NCI-H1048 (cell line): ENCODE measurements at places on chromosomes 16 and 17.

DNA sequence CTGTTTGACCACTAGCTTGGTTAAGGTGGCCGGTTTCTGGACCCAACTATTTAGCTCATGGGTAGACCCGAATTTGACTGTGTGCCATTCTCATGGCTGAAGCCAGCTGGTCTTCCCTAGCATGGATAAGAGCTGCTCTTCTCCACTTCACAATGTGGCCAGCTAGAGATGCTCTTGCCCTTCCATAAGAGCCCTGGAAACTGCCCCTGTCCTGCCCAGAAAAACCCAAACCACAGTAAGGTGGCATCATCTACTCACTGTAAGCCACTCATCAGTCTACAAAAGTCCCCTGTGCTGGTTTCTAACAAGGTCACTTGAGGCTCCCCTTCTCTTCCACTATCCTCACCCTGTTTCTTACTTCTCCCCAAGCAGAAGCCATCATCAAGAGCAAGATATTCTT is 165.1 kb downstream of the HS3ST2 start:
- no peak for DNase-seq

DNA sequence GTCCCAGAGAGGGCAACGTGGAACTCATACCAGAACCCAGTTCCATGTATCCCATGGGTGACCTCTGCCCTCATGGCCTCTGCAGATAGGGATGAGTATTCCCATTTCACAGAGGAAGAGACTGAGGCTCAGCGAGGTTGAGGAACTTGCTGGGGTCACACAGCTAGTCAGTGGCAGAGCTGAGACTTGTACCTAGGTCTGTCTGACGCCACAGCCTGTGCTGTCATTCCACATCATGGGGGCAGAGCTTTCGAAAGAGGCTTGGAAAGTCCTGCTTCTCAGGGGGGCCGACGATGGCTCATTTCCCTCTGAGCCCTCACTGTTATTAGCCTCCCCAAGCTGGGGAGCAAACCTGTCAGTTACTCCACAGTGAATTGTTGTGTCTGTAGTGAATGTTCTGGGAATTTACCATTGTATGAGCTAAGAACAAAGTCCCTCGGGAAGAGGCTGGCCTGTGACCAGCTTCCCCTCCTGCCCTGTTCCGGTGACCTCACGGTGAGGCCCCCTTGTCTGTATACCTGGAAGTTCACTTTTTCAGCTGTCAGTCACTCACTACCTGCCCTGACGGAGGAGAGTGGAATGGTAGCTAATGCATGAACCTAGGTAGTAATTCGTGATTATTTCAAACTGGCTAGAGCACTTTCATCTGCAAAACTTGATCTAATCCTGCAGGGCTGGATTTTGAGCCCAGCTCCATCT is 8.9 kb downstream of the METTL22 start:
- DNase-seq, result no peak

- DNase-seq, result no peak
These were observed 30.8 kb downstream of the OTOA start for GRCh38 chr16:21694609-21695008.

- no peak for DNase-seq
These were observed 27.2 kb upstream of the CEP20 start for GRCh38 chr16:15915555-15916081.

DNA sequence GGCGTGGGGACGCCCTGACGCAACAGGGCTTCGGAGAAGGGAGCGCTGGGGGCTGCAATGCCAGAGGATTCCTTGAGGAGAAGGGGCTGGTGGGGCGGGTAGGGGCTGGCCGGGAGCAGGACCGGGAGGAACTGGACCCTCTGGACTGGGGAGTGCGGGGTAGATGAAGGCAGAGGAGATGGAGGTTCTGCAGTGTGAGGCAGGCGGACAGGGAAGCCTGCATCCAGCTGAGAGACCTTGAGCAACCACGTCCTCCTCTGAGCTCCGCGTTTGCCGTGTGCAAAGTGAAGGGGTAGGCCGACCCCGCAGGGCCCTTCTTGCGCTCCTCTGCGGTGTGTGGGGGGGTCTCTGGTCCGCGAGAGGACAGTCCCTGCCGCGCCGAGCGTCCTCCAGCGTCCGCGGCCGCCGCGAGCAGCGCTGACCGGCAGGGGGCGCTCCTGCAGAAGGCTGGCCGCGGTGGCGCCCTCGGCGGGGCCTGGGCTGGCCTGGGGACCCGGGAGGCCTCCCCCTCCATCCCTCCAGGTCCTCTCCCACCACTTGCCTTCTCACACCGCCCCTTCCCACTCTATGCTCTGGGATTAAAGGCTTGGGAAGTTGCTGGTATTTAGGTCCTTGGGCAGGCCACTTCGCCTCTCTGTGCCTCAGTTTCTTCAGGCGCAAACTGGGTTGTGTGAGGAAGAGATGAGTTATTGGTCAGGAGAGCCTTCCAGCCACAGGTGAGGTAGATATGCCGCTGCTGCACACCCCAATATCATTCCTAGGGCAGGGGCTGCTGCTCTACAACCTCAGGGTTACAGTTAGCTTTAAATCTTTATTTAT is 9.6 kb upstream of the WNT9B start:
- DNase-seq, result no peak

DNA sequence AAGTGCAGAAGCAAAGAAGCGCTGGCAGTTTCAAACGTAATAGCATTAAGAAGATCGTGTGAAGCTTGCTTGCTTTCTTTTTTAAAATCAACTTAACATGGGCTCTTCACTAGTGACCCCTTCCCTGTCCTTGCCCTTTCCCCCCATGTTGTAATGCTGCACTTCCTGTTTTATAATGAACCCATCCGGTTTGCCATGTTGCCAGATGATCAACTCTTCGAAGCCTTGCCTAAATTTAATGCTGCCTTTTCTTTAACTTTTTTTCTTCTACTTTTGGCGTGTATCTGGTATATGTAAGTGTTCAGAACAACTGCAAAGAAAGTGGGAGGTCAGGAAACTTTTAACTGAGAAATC is 17.4 kb upstream of the RAB11FIP4 start:
- no peak for DNase-seq

GRCh38 chr16:90083139-90083538 is 6.0 kb upstream of the PRDM7 start:
- DNase-seq, result no peak

GRCh38 chr17:20852990-20853370 is 189.8 kb downstream of the USP22 start:
- no peak for DNase-seq
